ENCODE measurements at places on chromosomes 5 and 9.

DNA sequence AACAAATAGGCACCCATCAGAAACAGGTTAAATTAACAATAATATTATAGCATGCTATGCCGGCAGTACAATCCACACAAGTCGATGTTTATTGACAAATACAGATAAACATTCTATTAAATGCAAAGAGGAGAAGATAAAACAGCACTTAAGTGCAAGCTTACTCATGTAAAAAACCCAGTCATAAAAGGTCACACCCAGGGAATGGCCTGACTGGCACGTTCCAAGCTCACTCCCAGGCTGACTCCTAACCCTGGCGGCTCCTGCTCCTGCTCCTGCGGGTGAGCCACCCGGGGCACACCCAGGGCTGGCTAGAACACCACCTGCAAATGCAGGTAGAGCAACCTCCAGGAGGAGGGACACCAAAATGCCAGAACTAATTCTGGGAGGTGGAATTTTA, 66.9 kb downstream of the SEMA4D start:
- no peak for DNase-seq

GRCh38 chr9:75488719-75489110, 400.4 kb downstream of the OSTF1 start:
- no peak for DNase-seq

DNA sequence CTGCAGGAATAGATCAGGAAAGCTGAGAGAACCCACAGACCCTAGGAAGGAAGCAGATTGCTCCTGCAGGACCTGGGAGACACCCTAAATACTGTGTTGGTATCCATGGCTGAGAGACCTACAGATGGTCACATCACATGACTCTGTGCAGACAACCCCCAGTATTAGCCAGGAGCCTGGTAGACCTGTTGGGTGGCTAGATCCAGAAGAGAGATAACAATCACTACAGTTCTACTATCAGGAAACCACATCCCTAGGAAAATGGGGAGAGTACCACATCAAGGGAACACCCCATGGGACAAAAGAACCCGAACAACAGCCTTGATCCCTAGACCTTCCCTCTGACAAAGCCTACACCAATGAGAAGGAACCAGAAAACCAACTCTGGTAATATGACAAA, 24.2 kb upstream of the MELK start:
- DNase-seq = no peak

DNA sequence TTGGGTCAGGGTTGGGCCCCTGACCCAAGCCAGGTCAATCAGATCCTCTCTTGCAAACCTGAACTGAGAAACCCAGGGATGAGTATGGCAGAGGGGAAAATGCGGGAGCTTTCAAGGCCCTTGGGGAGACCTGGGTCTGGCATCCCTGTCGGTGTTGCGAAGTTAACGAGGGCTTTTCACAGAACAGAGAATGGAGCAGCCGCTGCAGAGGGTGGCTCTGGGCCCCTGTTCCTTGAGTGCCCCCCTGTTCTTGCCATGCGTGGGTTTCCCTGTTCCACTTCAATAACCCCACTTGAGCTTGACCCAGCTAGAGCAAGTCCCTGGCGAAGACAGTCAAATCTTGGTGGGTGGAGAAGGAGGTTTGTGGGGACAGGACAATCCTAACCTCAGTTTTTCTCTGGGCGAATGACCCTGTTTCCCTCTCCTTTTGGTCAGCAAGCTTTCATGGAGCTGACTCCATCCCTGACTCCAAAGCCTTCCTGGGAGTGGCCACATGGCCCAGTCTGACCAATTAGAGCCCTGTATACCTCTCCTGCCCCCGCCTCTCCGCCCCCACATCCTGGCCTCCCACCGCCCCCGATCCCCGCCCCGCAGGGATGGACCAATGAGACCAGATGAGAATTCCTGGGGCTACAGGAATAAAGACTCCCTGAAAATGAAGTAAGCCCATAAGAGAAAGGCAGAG, 2.9 kb upstream of the VDAC1 start:
- DNase-seq = no peak

DNA sequence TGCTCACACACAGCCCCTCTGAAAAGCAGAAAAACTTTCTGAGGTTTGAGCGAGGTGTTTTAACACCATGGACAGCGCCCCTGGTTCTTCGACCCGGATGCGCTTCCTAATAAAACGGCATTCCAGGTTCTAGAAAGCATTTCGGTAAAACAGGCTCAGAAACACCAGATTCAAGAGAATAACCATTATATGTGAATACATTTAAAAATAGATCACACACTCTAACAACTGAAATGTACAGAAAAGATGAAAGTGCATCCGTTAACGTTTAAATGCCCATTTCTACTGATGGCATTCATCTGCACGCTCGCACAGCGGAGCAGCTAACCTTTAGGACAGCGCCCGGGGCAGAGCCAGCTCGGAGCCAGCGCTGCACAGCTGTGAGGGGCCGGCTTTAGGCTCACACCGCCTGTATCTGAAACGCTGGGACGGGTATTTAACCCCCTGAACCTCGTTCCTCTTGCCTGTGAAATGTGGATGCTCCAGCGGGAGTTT, 26.3 kb upstream of the TENT4A start:
- no peak for DNase-seq

DNA sequence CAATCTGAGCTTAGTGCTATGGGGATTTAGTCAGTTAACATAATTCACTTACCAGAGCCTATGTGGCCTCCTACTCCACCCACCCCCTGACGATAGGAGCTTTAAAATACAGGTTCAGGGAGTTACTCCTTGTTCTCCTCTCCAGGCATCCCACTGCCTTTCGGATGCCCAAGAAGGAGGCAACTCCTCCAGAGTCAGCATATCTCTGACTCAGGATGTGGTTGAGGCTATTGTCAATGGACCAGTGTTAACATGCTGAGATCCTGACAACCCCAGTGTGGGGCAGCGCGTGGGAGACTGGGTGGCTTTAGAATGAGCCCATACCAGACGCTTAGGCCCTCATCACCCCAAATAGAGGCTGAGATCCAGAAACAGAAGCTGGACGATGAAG, 27.4 kb downstream of the BICD2 start:
- no peak for DNase-seq

GRCh38 chr5:16639206-16639605, 22.4 kb upstream of the RETREG1 start:
- DNase-seq = no peak

- no peak for DNase-seq
These were observed 538.2 kb downstream of the CCDC171 start for GRCh38 chr9:16090907-16091629.

DNA sequence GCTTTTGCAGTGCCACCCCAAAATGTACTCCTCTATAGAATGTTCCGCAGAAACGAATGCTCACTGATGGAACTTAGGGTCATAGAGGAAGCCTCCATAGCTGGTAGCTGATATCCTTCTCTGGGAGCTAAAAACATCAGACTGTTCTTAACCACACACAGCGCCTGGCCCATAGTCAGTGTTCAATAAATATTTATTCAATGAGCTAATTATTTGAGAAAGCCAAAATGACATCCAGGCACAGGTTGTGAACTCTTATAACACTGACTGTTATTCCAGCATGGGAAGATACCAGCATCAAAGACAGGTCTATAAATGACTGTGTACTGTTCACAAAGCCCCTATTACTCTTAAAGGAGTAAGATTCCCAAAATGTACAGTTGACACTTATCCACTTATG, 12.9 kb downstream of the GDF9 start:
- no peak for DNase-seq

- DNase-seq = no peak
These were observed 89.2 kb upstream of the ERBIN start for GRCh38 chr5:65837139-65837538.

DNA sequence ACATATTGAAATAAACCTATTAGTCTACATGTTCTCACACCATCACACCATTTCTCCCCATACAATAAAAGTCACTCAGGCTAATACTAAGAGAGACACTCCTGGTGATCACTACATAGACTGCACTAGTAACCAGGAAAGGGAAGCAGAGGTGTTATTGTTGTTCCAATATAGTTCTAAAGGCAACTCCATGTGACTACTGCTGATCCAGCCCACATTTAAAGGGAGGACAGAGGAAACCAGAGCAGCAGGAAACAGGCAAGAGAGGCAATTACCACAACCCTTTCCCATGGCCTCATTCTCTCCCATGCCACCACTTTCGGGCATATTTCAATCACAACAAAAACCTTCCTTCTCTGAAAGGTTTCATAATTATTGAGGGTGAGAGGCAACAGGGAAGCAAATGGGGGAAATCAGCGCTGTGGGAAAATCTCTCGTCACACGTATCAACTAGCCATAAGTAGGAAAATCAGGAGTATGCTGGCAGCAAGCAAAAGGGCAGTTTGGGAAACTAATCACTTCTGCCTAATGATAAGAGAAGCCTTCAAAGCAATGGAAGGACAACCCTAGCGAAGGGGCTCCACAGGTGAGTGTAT, 1.8 kb downstream of the UBAP2 start:
- no peak for DNase-seq

- DNase-seq = no peak
These were observed 364.6 kb downstream of the DMRT2 start for GRCh38 chr9:1414711-1415131.

DNA sequence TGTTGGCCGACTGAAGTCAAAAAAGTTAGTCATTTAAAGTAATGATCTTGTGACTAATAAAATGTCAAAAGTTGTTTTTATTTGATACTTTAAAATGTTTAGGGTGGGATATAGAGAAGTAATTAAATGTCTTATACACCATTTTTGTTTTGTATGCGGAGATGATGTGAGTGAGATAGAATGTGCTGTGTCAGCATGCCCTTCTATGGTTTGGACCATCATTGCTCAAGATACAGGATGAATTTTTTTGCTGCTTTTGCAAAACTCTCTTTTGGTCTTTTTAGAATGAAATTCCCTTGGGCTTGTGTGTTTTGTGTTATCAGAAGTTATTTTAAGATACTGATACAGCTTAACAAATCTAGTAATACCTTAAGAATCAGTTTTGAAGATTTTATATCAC, 12.5 kb downstream of the SRFBP1 start:
- DNase-seq = no peak

DNA sequence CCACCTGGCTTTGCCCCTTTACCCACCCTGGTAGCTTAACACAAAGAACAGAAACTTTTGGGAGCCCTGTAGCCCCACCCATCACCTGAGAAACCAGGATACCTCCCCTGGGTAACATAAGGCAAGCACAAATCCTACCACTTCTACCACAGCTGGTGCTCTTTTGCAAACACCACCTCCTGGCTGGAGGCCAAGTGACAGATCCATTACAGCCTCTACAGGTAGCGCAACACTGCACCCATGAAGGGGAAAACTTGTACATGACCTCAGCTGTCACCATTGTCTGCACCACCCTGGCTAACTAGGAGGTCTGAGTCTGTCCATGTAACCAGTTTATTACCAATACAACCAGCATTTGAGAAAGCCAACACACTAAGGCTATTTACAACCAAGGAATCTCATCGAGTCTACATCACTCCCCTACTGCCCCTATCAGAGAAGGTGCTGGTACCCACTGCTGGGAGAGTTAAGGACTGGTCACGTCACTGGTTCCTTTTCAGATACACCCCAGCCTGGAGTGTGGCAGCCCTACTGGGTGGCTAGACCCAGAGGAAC, 128.6 kb downstream of the PJA2 start:
- DNase-seq = no peak

GRCh38 chr9:132078699-132079356, 839 bp downstream of the MED27 start:
- no peak for DNase-seq

DNA sequence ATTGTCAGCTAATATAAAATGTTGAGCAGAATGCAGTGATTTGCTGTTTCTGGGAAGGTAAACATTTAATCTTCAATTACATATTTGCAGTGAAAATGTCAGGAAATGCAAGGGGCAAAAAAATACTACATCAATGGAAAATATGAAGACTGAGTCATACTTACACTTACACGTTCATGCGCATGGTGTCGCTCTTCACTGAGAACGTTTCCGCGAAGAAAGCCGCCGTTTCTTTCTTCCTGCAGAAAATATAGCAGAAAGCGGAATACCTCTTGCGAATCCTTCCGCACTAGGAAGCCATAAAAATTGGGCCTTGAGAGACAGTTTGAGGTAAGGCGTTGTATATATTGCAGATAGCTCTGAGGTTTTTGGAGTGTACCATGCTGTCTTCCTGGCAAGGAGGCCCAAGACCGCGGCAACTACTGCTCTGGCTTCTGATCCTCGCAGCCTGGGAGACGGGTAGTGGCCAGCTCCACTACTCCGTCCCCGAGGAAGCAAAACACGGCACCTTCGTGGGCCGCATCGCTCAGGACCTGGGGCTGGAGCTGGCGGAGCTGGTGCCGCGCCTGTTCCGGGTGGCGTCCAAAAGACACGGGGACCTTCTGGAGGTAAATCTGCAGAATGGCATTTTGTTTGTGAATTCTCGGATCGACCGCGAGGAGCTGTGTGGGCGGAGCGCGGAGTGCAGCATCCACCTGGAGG, at the start of gene PCDHA13:
PCDHA13 (plus strand) TSS at position 236 of the 702 bp plus-strand sequence; CDS start at position 381, 145 bp downstream.
- no peak for DNase-seq

DNA sequence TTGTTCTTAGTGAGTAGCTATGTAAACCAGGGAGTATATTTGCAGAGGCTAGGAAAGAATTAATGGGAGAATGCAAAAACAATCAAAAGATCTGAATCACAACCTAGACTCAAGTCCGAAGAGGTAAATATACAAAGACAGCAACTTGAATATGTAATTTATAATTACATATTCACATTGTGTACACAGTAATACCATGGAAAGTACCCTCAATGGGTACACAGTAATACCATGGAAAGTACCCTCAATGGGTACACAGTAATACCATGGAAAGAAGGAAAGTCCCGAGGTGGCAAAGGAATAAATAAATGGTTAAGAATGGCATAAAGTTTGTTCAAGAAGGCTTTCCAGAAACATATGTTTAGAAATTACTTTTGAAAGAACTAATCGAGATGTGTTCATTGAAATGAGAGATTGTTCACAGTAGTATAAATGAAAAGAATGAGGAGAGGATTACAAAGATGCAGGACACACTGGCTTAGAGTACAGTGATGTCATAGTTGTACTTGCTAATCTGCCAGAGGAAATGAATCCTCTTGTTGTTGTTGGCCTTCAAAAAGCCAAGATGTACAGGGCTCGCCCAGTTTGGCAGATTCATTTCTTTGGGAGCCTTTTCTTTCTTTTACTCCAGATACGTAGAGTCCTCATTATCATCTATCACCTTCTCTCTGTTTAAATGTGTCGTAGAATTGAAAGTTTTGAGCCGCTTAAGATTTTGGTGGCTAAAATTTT, 116.0 kb downstream of the UNC13B start:
- no peak for DNase-seq

- DNase-seq = no peak
These were observed 13.3 kb upstream of the UBE2QL1 start for GRCh38 chr5:6435356-6435755.

- no peak for DNase-seq
These were observed 207.0 kb upstream of the CTNND2 start for GRCh38 chr5:12111261-12111660.

DNA sequence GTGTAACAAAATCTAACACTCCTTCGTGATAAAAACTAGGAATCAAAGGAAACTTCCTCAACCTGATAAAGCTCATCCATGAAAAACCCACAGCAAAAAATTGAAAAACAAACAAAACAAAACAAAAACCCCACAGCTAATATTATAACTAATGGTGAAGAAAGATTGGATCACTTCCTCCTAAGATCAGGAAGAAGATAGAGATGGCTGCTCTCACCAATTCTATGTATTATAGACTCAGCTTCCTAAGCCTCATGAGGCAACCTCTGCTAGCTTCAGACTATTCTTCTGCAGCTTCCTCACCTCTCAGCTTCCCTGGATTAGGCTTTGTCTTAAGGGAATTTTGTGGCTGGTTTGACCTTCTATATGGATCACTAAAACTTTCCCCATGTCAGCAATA, 40.1 kb downstream of the PHAX start:
- no peak for DNase-seq

GRCh38 chr5:51271261-51271660, 112.0 kb upstream of the ISL1 start:
- DNase-seq = no peak

- no peak for DNase-seq
These were observed 1888.2 kb downstream of the EFNA5 start for GRCh38 chr5:105782501-105782900.
